Activated naive CD8-positive, alpha-beta T cell treated with anti-CD3 and anti-CD28 coated beads, Interleukin-2, amount 10 ng/mL, durations not matched to agents 7 days and 5 days (primary cell): ENCODE measurements at places on chromosomes 13 and 19. TPM values are rescaled to one million over a fixed set of nuclear protein-coding genes. Genes with fewer than 3 reads are reported as not detected.

CEACAM3 gene
- total RNA-seq = not detected

- peaks cover 7% of the 10 kb centered on the region for H3K4me1 ChIP-seq
- H3K4me3 ChIP-seq = no peak overlapping the region
- peaks cover 6% of the 10 kb centered on the region for H3K36me3 ChIP-seq
- no peak for DNase-seq
Measured at GRCh38 chr13:75699062-75699461, 62.9 kb downstream of the LMO7 start.

GPR180 gene
- total RNA-seq = 5.4 TPM

MYO1F gene
- 332 TPM for total RNA-seq

- no peaks in the 10 kb centered on the region for H3K36me3 ChIP-seq
- no peaks in the 10 kb centered on the region for H3K4me1 ChIP-seq
- no peak overlapping the region for H3K4me3 ChIP-seq
- no peak overlapping the region for H3K27ac ChIP-seq
- H3K27me3 ChIP-seq = no peaks in the 10 kb centered on the region
Measured at GRCh38 chr13:107375701-107376340, 807.9 kb upstream of the ARGLU1 start.
